Activated CD4-positive, alpha-beta T cell treated with anti-CD3 and anti-CD28 coated beads, Interleukin-2, amount 50 U/mL, for 48 hours (primary cell): ENCODE measurements at places on chromosomes 2 and 18.

DNA sequence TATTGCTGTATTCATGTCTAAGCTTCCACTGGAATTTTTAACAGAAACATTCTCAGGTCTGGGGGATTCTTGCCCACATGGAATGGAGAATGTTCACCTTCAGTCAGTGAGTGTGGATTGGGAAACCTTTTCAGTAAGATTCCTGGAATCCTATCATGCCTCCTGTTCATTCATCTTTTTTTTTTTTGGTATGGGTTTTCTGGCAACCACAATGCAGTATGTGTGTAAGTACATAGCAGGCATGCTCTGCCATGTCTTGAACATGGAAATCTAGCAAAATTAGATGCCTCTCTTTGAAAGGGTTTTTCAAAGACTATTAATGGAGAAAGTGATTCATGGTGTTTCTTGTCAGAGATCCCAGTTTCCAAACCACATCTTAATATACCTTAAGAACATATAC is 176.5 kb downstream of the LTBP1 start:
- no peak for DNase-seq

- no peak for DNase-seq
These were observed 181.6 kb downstream of the ZNF521 start for GRCh38 chr18:25170402-25170801.

DNA sequence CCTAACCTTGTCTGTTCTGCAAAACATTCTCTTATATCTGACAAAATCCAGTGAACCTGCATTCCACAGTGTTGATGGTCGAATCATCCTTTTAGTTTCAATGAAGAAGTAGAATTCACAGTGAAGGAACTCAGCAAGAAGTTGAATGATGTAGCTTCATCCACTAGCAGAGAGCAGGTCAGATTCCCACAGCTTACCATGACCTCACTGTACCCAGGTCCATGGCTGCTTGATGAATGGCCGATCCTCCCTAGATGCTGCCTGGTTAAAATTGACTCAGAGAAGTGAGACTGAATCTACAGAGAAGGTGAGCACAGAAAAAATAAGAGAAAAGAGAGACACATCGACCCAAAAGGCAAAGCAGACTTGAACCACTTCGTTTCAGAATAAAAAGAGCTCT is 906.0 kb upstream of the CHAC2 start:
- DNase-seq, result no peak

- DNase-seq, result no peak
These were observed 29.6 kb downstream of the STEAP3 start for GRCh38 chr2:119253114-119253702.

- DNase-seq, result no peak
These were observed 10.4 kb downstream of the COPS9 start for GRCh38 chr2:240125742-240126141.

- DNase-seq, result no peak
These were observed 34.8 kb downstream of the SEMA4F start for GRCh38 chr2:74688881-74689280.

GRCh38 chr2:138500592-138501424 is 762 bp upstream of the SPOPL start:
- no peak for DNase-seq

- DNase-seq, result no peak
These were observed 1389.1 kb upstream of the PIK3C3 start for GRCh38 chr18:40565805-40566509.

GRCh38 chr2:181231151-181231550 is 226.0 kb upstream of the ITGA4 start:
- no peak for DNase-seq
